ENCODE measurements at places on chromosomes 3 and 15.
A peak's percentile ranks its signal among the peaks of the same experiment; 100 is the strongest.

- no peak for ATAC-seq
Measured at GRCh38 chr3:190485830-190486532, 27.9 kb upstream of the IL1RAP start.

DNA sequence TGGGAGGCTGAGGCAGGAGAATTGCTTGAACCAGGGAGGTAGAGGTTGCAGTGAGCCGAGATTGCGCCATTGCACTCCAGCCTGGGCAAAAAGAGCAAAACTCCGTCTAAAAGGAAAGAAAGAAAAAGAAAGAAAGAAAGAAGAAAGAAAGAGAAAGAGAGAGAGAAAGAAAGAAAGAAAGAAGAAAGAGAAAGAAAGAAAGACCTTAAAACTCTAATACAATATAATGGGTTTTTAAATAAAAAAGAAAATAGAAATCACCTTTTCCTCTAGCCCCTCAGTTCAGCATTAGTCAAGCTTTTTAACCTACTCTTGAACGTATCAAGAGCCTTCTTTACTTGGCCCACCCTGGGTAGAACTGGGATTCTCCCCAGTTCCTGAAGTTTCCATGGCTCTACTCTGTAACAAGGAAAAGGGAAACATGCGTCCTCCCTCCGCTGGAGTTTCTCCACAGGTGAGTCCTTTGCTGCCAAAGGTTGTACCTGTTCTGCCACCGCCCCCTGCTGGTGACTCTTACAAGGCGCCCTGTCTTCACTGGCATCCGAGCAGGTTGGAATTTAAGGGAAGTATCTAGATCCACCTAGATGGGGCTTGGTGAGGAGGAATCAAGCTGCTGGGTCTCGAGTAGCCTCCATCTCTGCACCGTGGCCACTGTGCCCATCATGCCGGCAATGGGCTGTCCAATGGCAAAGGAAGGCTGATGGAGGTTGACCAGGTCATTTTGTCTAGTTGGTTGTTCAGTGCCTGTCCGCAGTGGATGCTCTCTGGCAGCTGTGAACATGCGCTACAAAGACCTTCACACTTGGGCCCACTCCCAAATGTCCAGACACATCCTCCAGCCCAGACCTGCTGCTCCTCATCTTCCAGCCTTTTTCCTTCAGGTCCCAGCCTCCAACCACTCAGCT lies 20.6 kb upstream of the EPHB3 start:
- ATAC-seq = no peak

- ATAC-seq = no peak
Measured at GRCh38 chr3:39601241-39601640, 133.8 kb downstream of the MOBP start.

DNA sequence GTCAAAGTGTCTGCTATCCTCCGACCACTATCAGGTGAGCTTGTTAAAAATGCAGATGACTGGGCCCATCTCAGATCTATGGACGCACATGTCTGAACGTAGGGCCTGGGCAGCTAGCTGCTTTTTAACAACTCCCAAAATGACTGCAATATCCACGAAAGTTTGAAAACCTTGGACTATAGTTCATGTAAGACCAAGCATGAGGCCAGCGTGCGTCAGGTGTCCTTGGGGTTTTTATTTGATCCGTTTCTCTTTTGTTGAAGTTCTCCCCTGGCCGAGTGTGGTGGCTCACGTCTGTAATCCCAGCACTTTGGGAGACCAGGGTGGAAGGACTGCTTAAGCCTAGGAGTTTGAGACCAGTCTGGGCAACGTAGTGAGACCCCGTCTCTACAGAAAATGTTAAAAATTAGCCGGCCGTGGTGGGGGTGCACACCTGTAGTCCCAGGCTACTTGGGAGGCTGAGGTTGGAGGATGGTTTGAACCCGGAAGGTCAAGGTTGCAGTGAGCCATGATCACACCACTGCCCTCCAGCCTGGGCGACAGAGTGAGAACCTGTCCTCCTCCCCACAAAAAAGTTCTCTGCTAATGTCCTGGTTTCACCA lies 9.5 kb downstream of the SLC51A start:
- no peak for ATAC-seq

DNA sequence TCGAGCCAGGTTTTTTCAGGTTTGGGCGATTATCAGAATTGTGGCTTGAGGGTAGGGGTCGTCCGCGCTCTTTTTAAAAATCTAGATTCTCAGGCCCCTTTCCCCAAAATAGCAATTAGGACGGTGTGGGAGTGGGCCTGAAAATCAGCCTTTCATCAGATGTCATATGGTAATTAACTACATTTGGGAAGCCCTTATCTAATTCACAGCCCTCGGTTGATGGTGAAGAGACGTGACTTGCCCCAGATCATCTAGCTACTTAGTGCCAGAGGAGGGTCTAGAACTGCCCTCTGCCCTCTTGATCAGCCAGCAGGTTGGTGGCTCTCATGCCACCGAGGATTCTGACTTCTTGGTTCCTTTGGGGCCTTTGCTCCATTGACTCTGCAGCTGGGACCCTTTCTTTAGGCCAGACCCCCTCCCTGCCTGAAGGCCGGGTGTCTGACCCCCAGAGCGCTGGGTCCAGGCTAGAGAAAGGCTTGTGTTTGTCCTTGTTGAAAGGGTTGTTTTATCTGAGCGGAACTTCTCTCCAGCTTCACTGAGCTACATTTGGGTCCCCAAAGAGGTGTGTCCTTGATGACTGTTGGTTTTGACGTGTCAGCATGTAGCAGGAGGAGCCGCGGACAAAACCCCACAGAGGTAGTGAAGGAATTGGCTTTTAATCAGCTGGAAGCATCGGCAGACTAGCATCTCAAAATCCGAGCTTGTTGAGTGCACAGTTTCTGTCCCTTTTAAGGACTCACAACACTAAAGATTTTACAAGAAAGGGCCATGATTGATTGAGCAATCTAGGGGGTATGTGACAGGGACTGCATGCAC lies 857 bp downstream of the AEN start:
- ATAC-seq = peak; percentile 18

GRCh38 chr3:52816199-52816598 lies 14.3 kb downstream of the ITIH4 start:
- no peak for ATAC-seq

GRCh38 chr3:191216510-191216909 lies 17.5 kb downstream of the OSTN start:
- ATAC-seq = no peak

DNA sequence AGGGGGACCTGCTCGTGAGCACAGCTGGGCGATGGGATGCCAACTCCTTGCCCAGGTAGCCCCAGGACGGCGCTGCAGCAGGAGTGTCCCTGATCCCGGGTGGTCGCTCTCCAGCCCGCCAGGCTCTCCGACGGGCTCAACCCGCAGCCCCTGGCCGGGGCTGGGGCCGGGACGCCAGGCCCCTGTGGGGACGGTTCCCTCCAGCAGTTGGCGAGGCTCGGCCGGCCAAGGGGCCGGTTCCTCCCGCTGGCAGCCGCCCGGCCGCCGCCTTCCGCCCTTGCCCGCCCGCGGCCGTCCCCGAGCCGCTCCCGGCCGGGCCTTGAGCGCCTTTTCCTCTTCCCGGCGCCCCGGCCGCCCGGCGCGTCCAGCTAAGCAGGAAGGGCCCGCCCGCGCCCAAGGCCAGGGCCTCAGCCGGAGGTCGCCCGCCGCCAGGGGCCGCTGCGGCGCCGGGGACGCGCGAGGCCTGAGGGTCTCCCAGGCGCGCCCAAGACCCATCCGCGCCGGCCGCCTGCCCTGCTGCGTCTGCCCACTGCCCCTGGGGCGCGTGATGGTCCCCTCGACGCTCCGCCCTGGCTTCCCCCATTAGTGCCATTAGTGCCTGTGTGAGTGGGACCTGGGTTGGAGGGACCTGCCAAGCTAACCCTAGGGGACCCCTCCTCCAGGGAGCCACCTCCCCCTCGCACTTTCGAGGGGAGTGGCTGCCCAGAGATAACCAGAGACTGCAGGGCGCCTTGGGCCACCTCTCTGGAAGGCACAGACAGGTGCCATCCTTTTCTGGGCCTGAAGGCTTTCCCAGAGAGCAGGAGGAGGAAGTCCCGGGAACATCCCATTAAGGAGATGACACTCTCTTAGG lies 106.4 kb downstream of the FBLN2 start:
- peak; percentile 47 for ATAC-seq

DNA sequence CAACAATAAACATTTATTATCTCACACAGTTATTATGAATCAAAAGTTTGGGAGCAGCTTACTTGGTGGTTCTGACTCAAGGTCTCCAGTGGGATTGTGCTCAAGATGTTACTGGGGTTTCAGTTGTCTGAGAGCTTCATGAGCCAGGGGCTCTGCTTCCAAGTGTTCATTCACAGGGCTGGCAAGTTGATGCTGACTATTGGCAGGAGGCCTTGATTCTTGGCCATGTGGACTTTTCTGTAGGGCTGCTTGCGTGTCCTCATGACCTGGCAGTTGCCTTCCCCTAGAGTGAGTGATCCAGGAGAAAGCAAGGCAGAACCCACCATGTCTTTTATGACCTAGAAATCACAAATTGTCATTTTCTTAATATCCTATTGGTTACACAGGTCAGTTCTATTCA lies 87.2 kb upstream of the TNFAIP8L3 start:
- no peak for ATAC-seq

DNA sequence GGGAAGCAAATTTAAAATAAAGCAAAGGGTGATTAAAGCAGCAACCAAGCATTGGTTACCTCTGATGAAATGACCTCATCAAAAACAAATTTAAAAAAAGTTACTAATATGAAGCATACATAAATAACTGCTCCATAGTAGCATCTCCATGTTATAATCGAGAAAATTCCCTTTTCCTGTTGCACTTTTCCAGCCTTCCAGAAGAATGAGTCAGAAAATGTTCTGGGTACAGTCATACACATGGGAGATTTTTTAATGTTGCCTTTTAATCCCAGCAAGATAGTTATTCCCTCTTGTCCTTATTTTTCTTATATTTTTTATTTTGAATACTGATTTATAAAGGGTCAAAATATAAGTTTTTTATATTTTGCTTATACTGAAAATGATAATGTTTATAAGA lies 2.6 kb upstream of the TMCO5A start:
- peak; percentile 56 for ATAC-seq

DNA sequence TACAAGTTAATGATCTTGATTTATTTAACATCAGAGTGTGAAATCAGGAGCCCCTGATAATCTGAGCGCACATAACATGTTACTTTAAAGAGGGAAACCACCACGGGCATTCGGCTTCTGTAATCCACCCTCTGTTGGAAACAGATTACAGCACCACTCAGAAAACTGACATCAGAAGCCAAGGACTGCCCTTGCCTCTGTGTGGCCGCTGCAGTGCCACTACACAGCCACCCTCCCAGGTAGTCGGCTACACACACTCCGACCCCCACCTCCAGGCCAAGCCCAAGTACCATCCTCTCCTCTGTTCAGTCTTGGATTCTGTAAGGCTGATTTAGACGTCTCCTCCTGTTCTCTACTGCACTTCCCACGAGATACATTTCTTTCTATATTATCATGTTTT lies 251.7 kb downstream of the GABRB3 start:
- no peak for ATAC-seq

- ATAC-seq = no peak
Measured at GRCh38 chr3:59430341-59430740, 380.5 kb upstream of the CFAP20DC start.

DNA sequence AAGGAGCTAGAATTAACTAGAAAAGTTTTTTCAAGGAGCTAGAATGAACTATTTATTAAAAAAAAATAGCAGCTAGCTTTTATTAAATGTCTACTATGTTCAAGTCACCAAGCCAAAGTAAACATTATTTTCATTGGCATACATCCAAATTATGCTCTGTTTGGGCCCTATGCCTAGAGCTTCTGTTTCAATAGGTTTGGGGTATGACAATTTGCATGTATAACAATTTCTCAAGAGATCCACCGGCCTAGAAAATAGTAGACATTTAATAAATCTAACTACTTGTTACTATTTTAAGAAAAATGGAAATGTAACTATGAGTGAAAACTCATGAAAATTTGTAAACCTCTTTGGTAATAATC lies 8.0 kb downstream of the GABRR3 start:
- no peak for ATAC-seq

- no peak for ATAC-seq
Measured at GRCh38 chr15:95440712-95441111, 889.8 kb upstream of the NR2F2 start.

DNA sequence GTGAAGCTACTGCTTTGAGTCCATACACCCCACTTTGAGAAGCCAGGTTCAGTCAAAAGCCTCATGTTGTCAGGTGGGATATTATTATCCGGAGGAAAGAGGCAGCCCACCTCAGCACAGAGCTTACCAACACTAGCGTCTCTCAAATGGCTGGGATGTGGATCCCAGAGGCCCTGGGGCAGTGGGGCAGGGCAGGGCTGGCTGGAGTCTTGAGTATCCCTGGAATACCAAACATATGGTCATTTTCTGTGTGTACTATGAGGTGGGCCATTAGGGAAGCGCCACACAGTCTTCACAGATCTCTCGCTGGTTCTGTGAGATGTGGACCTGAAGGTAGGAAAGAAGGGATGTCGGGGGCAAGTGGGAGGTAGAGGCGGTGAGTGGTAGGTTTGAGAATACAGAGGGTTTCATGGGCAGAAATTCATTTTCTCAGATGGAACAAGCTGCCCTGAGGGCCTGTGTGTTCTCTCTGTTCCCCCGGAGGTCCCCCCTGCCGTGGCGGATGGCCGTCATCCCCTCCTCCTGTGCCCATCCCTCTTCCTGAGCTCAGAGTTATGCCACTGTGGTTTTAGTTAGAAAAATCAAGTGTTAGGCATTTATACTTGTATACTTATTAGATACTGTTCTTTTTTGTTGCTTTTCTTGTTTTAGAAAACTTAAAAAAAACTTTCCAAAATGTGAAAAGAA lies 66.4 kb downstream of the USP13 start:
- no peak for ATAC-seq

DNA sequence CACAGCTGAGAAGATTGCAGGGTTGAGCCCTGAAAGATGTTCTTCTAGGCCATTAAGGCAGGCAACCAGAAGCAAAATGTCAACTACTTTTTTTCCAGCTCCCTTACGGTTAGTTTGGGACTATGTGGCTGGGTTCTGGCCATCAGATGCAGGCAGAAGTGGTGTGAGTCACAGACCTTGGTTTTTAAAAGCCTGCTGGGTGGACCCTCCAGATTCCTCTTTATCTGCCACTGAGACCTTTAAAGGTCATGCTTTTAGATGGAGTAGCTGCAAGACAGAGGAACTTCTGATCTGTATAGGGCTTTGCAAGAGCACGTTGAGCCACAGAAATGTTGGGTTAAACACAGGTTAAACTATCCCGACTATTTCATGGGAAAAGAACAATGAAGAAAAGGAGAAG lies 102.9 kb downstream of the CHST2 start:
- ATAC-seq = no peak

DNA sequence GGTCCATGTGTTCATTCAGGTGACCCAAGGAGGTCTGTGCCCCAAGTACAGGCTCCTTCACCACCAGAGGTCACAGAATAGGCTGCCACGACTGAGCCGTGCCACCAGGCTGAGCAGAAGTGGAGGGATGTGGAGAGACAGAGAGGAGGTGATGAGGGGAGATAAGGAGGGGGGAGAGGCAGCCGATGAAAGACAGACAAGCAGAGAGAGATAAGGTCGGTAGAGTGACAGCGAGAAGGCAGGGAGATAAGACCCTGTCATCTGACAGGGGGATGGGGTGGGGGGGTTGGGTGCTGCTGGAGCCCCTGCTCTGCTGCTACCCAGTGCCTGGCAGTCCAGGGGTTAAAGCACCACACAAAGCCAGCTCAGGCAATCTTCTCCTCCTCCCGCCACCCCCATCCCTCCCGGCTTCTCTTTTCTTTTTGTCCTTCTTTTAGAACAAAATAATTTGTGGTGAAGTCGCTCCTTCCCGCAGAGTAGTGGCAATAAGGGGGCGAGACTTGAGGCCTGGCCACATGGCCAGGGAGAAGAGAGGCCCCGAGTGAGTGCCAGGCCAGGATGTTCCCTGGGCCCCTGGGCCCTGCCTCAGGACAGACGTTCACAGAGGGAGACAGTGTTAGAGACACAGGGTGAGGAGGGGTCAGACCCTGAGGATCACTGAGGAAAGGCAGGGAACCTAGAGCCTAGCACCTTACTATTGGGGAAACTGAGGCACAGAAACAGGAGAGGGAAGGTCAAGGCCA lies 67.9 kb downstream of the CACNA2D2 start:
- peak; percentile 2 for ATAC-seq

All from SK-N-SH treated with all-trans-retinoic acid at 6 μM for 48 hours (cell line).